Stromal cell of bone marrow (primary cell): ENCODE measurements at places on chromosomes 2 and 18.

GRCh38 chr18:79792096-79792987 is 5.4 kb upstream of the KCNG2 start:
- DNase-seq = no peak

- DNase-seq = no peak
Measured at GRCh38 chr2:241229563-241230401, 41.3 kb downstream of the ANO7 start.

DNA sequence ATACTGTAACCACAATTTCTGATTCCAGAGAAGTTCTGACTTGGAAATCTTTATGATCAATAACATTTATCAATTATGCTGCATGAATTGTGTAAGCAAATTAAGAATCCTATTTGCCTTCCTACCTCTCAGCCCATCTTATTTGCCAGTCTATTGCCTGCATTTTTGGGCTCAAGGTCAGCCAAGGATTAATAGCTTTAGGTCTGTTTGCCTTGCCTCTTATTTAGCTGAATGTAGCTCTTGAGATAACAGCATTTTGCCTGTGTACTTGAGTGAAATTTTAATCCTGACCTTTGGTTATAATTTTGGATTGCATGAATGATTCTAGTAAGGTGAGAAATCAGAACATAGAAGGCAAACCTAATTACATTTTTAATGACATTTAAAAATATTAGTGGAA is 51.2 kb downstream of the MYO3B start:
- no peak for DNase-seq

DNA sequence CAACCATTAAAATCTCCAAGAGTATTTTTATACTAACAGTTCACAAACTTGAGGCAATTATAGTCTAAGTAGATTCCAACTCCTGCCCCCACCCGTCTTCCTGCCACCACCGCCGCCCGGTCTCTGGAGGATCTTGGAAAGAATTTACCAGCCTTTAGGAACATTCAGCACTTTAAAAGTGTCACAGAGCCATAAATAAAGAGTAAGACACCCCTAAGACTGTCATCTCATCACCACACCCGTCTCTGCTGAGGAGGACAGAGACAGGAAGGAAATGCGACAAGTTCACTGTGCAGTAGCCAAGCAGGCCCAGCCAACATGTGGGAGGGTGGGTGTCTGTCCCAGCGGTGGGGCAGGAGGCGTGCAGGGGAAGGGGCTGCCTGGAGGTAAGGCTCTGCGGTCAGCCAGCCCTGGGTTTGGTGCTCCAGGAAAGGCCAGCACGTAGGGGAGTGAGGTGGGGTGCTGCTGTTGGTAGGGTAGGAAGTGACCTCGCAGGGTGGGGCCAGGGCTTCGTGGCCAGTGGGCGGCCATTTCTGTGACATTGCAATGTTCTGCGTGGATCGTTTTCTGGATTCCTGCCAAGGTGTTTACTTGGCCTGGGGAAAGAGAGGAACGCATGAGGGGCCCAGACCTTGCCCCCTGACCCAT is 111.6 kb downstream of the FAM210A start:
- DNase-seq = no peak

DNA sequence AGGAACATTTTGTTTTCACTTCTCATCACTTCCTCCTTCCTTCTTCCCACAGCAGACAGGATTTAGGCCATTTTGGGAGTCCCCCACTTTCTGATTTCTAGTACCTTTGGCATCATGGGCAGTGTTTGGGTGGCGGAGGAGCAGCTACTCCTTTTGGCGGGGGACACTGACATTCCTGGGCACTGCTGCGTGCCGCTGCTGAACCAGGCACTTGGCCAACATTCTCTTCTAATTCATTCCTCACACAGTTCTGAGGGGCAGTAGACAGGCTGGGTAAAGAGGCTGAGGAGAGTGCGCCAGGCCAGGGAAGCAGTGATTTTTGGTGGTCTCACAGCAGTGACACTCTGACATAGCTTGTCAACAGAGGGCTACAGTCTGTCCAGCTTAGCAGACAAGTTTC is 270.2 kb downstream of the LOXHD1 start:
- no peak for DNase-seq

- DNase-seq = peak; percentile 94
Measured at GRCh38 chr2:75605770-75606529, 40.6 kb upstream of the MRPL19 start.
